Activated naive CD4-positive, alpha-beta T cell treated with anti-CD3 and anti-CD28 coated beads, Interleukin-2, amount 10 ng/mL, durations not matched to agents 5 hours and 36 hours (primary cell): ENCODE measurements at places on chromosomes 2 and 18. TPM values are rescaled to one million over a fixed set of nuclear protein-coding genes. Genes with fewer than 3 reads are reported as not detected.

GREB1 gene
- total RNA-seq: 0.24 TPM

SERPINB4 gene
- total RNA-seq: not detected

STRN gene
- 38.0 TPM for total RNA-seq

ACYP2 gene
- total RNA-seq: 15.7 TPM

ADAM23 gene
- total RNA-seq: 0.23 TPM

FAM124B gene
- total RNA-seq: 0.55 TPM

LCT gene
- 0.13 TPM for total RNA-seq

HK2 gene
- 45.1 TPM for total RNA-seq

RSAD2 gene
- 12.9 TPM for total RNA-seq

GRP gene
- not detected for total RNA-seq

CKAP2L gene
- 45.9 TPM for total RNA-seq

ANKRD62 gene
- total RNA-seq: not detected

SERPINB2 gene
- total RNA-seq: not detected

KLHL29 gene
- total RNA-seq: 4.4 TPM

POTEI gene
- total RNA-seq: not detected

GALNT14 gene
- not detected for total RNA-seq

NT5DC4 gene
- total RNA-seq: not detected

HAT1 gene
- 52.0 TPM for total RNA-seq

ALPP gene
- total RNA-seq: not detected

REG3G gene
- total RNA-seq: not detected

TXNDC2 gene
- not detected for total RNA-seq

CCDC74B gene
- total RNA-seq: 0.71 TPM

PARD3B gene
- 1.3 TPM for total RNA-seq

GPR45 gene
- total RNA-seq: not detected

PLGLB1 gene
- 5.0 TPM for total RNA-seq

SELENOI gene
- 25.6 TPM for total RNA-seq

HAAO gene
- total RNA-seq: not detected

MEIS1 gene
- not detected for total RNA-seq

SCN9A gene
- total RNA-seq: 0.13 TPM

PAIP2B gene
- 2.2 TPM for total RNA-seq

FTCDNL1 gene
- 2.4 TPM for total RNA-seq

MAPRE2 gene
- 46.4 TPM for total RNA-seq
